ENCODE measurements at places on chromosomes 11 and 22. TPM values are rescaled to one million over a fixed set of nuclear protein-coding genes. Genes with fewer than 3 reads are reported as not detected.

OR5B21 gene
- total RNA-seq, result not detected

MRGPRE gene
- total RNA-seq, result not detected

BLID gene
- total RNA-seq, result 1.2 TPM

- no peaks in the 10 kb centered on the region for H3K36me3 ChIP-seq
- H3K4me3 ChIP-seq, result no peak overlapping the region
- DNase-seq, result no peak
- peaks cover 22% of the 10 kb centered on the region for H3K4me1 ChIP-seq
Measured at GRCh38 chr11:63564784-63565350, 1.7 kb upstream of the PLAAT2 start.

DNA sequence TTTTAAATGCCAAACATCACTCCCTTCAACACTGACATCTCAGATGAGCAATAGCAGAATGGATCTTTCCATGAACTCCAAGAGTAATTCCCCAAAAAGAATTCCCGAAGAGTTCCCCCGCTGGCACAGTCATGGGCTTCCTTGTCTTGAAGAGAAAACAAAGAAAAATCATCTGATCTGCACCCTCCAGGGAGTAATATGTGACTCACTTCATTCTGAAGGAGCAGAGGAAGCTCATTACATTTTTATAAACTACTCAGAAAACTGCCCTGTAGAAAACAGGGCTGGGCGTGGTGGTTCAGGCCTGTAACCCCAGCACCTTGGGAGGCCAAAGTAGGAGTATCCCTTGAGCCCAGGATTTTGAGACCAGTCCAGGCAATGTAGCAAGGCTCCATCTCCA, 35.7 kb downstream of the CELSR1 start:
- H3K36me3 ChIP-seq, result no peaks in the 10 kb centered on the region
- H3K27ac ChIP-seq, result peak overlapping the region; percentile 78
- H3K4me3 ChIP-seq, result peak overlapping the region; percentile 36
- DNase-seq, result peak; percentile 67

DNA sequence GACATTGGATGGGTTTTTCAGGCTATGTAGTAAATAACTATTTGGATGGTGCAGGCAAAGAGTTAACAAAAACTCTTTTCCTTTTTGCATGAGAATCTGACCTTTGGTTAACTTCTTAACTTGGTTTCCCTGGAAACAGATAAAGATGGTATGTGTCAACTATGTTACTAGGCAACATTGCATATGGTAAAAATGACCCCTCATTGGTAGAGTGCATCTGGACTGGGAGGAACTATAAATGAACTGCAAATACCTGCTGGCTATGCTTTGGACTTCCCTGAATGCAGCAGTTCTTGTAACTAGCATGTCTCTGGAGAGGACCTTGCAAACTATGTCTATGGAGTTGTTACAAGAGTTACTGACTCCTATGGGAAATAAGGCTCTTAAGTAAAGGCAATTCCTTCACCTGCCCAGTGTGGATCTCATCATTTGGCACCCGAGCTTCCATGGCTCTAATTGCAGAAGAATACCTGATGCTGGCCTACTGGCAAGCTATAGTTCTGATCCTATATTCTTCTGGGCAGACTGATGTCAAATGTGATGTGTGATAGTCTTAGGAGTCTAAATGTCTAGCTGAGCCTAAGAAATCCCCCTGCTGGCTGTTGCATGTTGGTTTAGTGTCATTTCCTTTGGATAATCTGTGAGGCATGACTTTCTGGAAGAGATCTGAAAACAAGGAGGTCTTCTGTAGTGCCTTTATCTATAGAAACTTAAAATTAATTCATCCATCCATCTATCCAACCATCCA, 126.7 kb upstream of the MTMR2 start:
- H3K4me3 ChIP-seq, result no peak overlapping the region
- peak; percentile 78 for DNase-seq
- peaks cover 90% of the 10 kb centered on the region for H3K4me1 ChIP-seq
- H3K27me3 ChIP-seq, result peaks cover 3% of the 10 kb centered on the region

GRCh38 chr22:24156141-24156912, 25.0 kb upstream of the SUSD2 start:
- no peaks in the 10 kb centered on the region for H3K36me3 ChIP-seq
- DNase-seq, result no peak
- H3K4me3 ChIP-seq, result peak overlapping the region; percentile 96
- H3K27me3 ChIP-seq, result peaks cover 2% of the 10 kb centered on the region

DNA sequence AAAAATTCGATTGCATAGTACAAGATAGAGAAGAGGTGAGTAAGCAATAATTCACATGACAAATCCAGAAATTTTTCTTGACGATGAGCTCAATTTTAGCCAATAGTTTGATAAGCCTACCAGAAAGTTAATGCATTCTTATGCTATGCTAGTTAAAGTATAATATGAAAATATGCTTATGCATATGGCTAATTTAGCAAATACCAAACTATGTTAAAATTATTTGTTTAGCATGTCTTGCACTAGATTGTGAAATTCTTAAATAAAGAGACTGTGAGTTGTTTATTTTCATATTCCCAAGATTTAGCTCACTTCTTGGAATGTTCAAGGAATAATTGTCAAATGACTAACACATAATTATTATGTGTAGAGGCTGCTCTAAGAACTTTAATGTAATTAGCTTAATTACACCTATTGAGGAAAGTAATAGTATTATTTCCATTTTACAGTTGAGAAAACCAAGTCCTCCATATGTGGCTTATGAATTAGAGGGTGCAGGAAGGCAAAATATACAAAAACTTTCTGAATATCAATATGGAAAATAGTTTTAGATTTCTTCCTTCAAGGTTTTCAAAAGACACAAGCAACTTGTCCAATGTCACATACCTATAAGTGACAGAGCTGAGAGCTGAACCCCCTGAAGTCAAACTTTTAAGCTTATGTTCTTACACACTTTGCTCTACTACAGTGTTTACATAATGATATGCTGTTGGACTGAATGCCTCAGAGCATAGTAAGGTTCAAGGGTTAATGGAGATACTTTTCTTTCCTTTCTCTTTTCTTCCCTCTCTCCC, 45.9 kb upstream of the ARHGAP20 start:
- no peaks in the 10 kb centered on the region for H3K27me3 ChIP-seq
- no peak for DNase-seq
- peaks cover under 1% of the 10 kb centered on the region for H3K4me1 ChIP-seq
- no peak overlapping the region for H3K4me3 ChIP-seq
- H3K36me3 ChIP-seq, result no peaks in the 10 kb centered on the region

FOLR2 gene
- total RNA-seq, result not detected

Data from HFFc6 (cell line).